ENCODE measurements at places on chromosomes 11 and 22.

DNA sequence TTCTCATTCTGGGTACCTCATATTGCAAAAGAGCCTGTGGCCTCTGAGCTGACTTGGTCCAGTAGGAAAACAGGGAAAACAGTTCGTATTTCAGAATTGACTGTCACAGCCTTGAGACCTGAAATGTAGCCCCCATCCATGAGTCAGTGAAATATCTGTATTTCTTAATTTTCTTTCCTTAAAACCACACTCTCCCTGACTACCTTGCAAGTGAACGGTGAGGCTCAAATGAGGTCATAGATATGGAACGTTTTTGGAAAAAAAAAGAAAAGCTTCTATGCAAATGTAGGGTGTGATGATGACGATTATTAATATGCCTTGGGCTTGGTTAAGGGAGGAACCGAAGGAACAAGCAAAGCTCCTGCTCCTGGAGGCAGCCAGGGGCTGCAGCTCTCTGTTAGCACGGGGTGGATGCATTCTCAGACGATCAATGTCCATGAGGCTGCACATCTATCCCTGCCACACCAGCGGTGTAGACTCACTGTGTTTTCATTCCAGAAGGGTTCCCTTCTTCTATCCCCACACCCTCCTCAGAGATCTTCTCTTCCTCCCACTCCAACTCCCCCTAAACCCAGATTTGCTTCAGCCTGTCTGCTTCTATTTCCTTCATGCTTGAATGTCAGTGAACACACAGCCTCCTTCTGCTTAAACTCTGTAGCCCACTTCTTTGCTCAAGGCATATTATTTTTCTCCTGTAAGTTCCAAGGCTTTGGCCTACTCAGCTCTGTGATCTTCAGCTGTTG lies 29.2 kb upstream of the SCN3B start:
- no peak for DNase-seq

- no peak for DNase-seq
Measured at GRCh38 chr11:1568441-1568911, 3.6 kb downstream of the DUSP8 start.

DNA sequence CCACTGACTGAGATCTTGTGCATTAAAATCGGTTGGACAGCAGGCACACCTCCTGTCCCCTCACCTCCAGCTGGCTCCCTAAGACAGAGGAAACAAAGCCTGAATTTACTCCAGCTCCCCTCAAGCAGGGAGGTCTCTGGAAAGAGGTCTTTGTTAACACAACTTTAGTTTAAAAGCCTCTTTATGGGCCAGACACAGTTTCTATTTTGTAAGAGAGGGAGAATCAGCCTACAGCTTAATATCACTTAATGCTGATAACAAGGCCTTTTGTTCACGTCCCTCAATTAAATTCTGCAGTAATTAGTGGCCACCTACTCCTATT lies 36.3 kb downstream of the PLEKHA7 start:
- no peak for DNase-seq

DNA sequence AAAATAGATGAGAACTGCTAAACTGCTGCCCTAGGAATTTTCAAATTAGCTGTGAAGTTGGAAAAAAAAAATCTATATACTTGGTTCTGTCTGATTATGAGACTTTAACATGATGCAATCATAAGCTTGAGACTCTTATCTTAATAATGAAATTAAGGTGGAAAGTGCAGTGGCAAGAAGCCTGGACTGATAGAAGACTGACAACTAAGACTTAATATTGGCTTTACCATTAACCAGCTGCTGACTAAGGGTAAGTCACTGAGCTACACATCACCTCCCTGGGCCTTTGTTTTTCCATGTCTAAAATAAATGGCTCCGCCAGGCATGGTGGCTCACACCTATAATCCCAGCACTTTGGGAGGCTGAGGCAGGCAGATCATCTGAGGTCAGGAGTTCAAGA lies 56.9 kb downstream of the SLC35F2 start:
- DNase-seq = no peak

DNA sequence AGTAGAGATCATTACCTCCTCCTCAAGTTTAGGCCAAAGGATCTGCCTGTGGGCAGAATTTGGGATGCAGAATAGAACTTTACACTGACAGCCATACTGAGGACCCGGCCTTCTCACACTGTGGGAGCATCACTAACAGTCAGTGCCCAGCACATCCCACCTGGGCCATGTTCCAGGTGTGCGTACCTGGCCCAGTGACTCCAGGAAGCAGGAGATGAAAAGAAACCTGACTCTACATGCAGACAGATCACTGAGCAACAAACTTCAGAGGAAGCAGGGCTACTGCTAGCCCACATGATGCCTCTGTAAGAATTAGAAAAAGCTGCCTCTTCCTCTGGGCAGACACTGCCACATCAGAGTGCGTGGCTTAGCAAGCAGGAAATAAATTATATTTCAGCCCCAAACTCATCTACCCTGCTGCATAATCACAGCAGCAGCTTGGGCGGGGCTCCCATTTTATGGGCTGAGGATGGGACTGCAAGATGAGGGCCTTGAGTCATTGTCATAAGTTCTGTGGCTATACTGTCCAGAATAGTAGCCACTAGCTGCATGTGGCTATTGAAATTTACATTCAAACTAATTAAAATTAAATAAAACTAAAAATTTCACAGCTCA lies 6.0 kb upstream of the LMO2 start:
- no peak for DNase-seq

DNA sequence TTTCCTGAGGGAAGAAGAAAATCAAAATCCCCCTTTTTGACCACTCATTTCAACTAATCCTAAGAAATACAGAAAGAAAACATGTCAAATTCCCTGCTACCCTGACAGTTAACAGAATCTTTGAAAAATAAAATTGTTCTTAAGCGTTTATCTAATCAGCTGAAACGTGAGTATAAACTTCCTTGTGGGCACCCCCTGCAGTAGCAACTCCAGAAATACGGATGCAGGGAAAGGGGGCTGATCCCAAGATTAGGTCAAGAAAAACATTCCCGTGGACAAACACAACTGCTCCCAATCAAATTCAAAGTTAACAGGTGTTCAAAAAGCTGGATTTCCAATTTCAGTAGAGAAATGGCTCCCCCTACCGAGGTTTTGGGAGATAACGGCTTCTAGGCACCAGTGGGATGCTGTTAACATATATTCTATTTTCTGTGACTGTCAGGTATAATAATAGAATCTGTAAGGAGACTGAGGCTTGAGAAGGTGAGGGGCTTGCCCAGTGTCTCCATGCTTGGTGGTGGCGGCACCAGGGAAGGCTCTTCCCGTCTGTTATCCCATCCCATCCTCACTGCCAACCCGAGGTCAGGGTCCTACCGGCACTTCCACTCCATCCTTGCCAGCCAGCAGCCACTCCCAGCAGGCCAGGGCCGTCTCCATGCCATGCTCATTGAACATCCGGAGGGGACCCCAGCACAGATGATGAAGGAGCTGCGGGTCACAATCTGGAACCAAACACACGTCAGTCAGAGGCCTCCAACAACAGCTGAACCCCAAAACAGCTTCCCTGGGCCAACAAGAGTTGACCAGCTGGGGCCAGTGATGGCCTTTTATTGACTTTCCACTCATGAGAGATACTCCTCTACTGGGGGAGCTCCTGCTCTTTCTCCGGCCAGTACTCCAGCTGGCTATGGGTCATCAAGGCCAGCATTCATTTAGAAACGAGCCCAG lies 32.0 kb upstream of the SERPIND1 start:
- no peak for DNase-seq

DNA sequence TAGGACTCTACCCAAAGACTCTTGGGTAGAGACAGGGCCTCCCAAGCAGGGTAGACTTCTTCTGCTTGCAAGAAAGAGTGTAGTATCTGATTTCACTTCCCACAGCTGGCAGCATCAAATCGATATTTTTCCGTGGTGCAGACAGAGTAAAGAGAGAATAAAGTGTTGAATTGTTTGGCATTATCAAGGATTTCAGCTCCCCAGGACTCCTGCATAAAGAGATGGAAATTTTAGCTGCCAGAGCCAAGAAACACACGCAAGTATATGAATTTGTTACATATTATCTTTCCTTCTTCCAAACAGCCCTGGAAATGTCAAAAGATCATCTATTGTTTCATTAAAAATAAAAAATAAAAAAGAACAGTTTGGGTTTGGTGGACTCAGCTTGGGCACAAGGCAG lies 136.8 kb downstream of the PKNOX2 start:
- DNase-seq = no peak

DNA sequence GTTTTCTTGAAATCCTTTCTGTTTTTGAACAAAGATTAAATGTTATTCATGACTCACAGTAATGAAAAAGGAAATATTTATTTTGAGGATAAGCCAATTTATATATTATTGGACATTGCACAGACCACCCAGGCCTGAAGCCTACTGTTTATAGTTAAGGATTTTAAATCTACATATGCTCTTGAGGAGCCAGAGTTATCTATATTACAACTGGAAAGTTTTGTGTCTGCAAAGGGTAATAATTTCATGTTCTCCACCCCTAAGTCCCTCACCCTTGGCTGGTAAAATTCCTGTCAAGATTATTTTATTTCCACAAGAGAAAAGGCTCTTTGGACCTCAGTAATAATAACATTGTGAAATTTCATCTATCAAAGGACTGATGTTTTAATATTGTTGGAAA lies 228.2 kb downstream of the TMEM135 start:
- DNase-seq = no peak

DNA sequence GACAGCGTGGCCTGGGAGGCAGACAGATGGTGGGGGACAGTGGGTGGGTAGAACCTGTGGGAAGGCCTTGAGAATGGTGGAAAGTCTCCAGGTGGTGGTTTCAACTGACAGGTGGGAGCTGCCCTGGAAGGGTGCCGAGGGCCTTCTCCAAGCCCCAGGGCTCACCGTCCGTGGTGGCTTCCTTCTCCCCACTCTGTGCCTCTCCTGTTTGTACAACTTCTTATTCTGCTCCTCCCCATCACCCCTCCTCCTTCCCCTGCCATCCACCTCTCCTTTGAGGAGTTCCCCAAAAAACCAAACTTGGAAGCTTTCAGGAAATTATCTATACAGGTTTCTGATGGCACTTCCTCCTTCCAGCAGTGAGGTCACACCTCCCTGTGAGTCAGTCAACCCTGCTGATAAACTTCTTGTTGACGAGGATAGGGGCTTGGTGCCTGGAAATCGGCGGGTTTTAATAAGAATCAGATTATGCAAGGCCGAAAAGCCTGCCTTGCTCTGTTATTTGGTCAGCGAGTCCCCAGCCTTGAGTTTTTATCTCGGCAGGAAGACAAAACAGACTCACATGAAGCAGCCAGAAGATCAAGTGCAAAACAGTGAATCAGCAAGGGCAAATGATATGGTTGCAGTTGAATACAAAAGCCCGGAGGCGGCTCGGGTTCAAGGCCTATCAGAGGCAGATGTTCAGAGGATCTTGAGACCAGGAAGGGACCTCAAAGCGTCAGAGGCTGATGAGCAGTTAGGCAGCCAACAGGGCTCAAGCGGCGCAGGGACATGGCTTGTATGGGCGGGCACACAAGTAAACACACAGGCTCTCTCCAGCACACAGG lies 9.5 kb upstream of the ST3GAL4 start:
- DNase-seq = no peak

- DNase-seq = no peak
Measured at GRCh38 chr22:37337204-37337943, 55.1 kb downstream of the CYTH4 start.

GRCh38 chr11:47940904-47941649 lies 39.3 kb upstream of the PTPRJ start:
- no peak for DNase-seq

GRCh38 chr22:20992056-20992442 lies 9.9 kb downstream of the THAP7 start:
- no peak for DNase-seq

DNA sequence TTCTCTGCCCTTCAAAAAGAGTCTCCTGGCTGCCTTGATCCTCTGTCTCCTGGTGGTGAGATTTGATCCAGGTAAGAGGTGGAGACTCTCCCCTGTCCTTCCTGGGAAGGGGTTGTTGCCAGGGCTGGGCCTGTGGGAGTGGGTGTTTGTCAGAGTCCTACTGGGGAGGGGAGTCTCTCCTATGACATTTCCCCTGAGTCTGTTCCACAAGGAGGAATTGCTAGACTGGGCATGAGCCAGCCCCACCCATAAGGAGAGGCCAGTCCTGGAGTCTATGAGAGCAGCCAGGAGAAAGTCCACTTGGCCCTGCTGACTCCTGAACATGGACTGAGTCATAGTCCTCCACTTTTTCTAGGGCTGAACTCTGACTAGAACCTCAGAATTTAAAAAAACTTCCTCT lies 7.4 kb downstream of the PEX26 start:
- no peak for DNase-seq

DNA sequence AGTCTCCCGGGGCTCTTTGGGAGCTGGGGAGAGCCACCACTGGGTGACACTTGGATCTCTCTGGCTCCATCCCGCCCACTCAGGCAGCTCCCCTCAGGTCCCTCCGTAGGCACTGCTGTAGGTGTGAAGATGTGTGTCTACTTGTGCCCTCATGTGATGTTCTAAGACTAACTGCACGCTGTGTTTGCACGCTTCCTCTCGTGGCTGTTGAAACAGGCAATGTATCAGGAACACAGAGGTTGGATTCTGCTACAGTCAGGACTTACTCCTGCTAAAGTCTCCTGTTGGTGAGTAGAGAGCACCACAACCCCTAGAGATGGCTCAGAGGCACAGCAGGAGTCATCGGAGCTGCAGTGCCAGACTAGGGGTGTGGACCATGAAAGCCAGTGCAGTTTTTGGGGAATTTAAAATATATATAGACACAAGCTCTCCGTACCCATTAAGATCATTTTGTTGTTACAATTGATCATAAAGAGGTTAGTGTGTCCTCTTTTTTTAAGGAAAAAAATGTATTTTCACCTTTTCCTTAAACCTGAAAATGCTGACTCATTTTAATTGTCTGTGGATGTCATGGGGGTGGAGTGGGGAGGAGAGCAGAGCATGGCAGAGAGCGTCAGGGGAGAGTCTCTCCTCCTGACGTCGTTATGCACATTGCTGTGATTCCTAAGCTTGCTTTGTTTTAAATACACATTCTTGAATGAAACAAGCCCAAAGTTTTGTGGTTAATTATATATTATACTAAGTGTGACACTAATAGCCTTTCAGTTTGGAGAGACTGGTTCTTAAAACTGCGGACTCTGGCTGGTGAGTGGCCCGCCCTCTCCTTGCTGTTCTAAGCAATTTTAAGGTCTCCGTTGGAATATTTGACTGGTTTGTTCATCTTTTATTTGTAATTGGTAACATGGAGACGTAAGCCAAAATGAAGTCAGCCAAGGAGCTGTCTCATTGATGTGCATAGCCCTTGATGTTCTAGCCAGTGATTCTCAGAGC lies 16.2 kb upstream of the CTTN start:
- no peak for DNase-seq
